Thyroid gland (tissue), 4 donors: ENCODE measurements at places on chromosomes 7 and 10. TPM values are rescaled to one million over a fixed set of nuclear protein-coding genes. Genes with fewer than 3 reads are reported as not detected.

DNA sequence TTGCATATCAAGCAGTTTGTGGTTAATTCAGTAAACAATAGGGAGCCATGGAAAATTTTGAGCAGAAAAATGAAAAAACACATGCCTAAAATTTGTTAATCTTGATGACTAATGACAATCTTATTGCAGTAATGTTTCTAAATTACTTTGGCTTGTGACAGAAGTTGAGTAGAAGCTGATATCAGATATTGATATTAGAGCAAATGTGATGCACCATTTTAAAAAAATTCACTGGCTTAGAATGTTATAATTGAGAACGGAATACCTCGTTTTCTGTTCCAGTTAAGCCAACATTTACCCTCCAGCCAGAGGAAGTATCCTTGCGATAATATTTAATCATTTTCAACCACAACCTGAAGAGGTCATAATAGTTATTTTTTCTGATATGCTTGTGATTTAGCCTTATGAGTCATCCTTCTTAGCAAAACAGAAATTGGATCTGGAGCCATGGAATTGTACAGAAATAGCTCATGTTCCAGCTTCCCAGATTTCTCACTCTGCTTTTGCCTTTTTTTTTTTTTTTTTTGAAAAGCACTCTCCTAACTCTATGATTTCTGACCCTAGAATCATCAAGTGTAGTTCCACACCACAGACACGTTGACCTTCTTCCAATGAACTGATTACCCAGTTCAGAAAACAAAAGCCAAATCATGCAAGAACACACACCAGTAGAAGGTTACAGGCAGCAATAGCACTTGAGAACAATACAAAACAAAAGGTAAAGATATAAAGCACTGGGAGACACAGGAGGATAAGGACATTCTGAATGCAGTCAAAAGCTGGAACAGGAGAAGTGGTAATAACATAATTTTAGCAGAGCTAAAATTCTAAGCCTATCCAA lies 96.8 kb upstream of the PHYHIPL start:
- no peaks in the 10 kb centered on the region for H3K27me3 ChIP-seq
- H3K4me1 ChIP-seq = no peaks in the 10 kb centered on the region
- DNase-seq = no peak
- no peak overlapping the region for H3K27ac ChIP-seq
- no peak overlapping the region for H3K4me3 ChIP-seq
- no peaks in the 10 kb centered on the region for H3K36me3 ChIP-seq

TRPV6 gene
- total RNA-seq = 0.81 TPM

- no peaks in the 10 kb centered on the region for H3K36me3 ChIP-seq
- no peak overlapping the region for H3K4me3 ChIP-seq
- no peak for DNase-seq
- H3K27ac ChIP-seq = no peak overlapping the region
These were observed 395.7 kb downstream of the THSD7A start for GRCh38 chr7:11436316-11436715.

HOXA6 gene
- total RNA-seq = 1.6 TPM

MYO1G gene
- 3.8 TPM for total RNA-seq

COX19 gene
- total RNA-seq = 14.9 TPM

- H3K4me1 ChIP-seq = peaks cover 21% of the 10 kb centered on the region
- DNase-seq = no peak
- no peaks in the 10 kb centered on the region for H3K27me3 ChIP-seq
- H3K36me3 ChIP-seq = no peaks in the 10 kb centered on the region
- H3K27ac ChIP-seq = peak overlapping the region; percentile 62
- H3K4me3 ChIP-seq = no peak overlapping the region
These were observed 65.7 kb upstream of the STRIP2 start for GRCh38 chr7:129368389-129368986.

- no peak for DNase-seq
- no peak overlapping the region for H3K4me3 ChIP-seq
- no peaks in the 10 kb centered on the region for H3K27me3 ChIP-seq
- H3K4me1 ChIP-seq = peaks cover 5% of the 10 kb centered on the region
- H3K36me3 ChIP-seq = no peaks in the 10 kb centered on the region
- H3K27ac ChIP-seq = no peak overlapping the region
These were observed 82.4 kb upstream of the TRIL start for GRCh38 chr7:29040579-29040925.

GRCh38 chr7:99030951-99031350 lies 113.0 kb downstream of the SMURF1 start:
- no peaks in the 10 kb centered on the region for H3K4me1 ChIP-seq
- no peaks in the 10 kb centered on the region for H3K27me3 ChIP-seq
- H3K27ac ChIP-seq = peak overlapping the region; percentile 58
- DNase-seq = no peak
- peaks cover 66% of the 10 kb centered on the region for H3K36me3 ChIP-seq

DLX5 gene
- total RNA-seq = 0.67 TPM

DNA sequence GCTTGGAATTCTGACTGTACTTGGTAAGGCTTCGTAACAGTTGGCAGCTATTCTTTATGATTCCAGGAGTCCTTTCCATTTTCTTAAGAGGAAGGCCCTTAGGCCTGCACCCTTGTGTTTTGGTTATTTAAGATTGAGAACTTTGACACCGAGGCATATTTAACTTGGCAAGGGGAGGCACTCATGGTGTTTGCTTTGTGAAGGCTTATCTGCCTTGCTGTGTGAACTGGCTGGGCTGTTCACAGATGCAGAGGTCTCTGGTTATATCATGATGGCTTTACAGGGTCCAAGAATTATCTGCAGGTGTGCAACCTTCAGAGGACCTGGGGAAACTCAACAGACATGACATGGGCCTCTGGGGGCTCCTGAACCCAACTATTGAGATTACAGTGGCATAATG lies 833 bp upstream of the PNLIPRP1 start:
- H3K4me3 ChIP-seq = no peak overlapping the region
- no peak overlapping the region for H3K27ac ChIP-seq
- no peak for DNase-seq
- H3K36me3 ChIP-seq = no peaks in the 10 kb centered on the region
- no peaks in the 10 kb centered on the region for H3K27me3 ChIP-seq

GRCh38 chr7:157032644-157033482 lies 22.4 kb upstream of the MNX1 start:
- no peaks in the 10 kb centered on the region for H3K4me1 ChIP-seq
- no peak for DNase-seq
- H3K4me3 ChIP-seq = no peak overlapping the region
- no peaks in the 10 kb centered on the region for H3K27me3 ChIP-seq
- no peak overlapping the region for H3K27ac ChIP-seq
- H3K36me3 ChIP-seq = no peaks in the 10 kb centered on the region

C10orf62 gene
- 1.0 TPM for total RNA-seq

DNA sequence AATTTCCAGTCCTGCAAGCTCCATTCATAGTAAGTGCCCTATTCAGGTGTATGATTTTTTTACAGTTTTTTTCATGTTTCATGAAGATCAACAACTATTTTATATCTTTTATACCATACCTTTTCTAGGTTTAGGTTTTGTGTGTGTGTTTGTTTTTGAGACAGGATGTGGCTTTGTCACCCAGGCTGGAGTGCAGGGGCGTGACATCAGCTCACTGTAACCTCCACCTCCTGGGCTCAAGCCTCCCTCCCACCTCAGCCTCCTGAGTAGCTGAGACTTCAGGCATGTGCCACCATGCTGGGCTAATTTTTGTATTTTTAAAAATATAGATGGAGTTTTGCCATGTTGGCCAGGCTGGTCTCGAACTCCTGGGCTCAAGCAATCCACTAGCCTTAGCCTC lies 35.0 kb downstream of the ARMH3 start:
- no peak overlapping the region for H3K27ac ChIP-seq
- no peaks in the 10 kb centered on the region for H3K4me1 ChIP-seq
- H3K36me3 ChIP-seq = peaks cover 15% of the 10 kb centered on the region
- no peak overlapping the region for H3K4me3 ChIP-seq
- no peak for DNase-seq
- no peaks in the 10 kb centered on the region for H3K27me3 ChIP-seq

DNA sequence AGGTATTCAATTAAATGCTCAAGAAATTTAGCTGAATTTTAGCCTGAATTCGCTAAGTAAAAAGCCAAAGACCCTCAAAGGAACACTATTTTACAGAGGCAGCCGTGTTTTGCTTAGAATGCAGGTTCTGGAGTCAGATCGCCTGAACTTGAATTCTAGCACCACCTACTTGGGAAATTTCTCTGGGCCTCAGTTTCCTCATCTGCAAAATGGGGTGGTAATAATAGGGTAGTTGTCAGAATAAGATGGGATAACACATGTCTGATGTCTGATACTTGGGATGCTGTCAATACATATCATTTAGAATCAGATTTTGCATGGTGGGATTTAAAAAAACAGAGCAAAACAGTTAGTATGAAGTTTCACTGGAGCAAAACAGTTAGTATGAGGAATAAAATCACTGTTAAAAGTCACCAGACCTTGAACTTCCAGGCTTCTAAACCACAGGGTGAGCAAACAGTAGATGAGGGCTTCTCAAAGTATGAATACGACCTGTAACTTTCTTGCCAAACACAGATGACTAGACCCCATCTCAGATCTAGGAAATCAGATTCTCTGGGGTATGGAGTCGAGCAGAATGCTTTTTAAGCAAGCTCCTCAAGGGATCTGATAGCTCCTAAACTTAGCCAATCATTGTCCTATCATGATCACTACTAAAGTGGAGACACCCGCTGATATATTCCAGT lies 75.4 kb downstream of the ATXN7L1 start:
- H3K36me3 ChIP-seq = no peaks in the 10 kb centered on the region
- no peaks in the 10 kb centered on the region for H3K27me3 ChIP-seq
- peaks cover 16% of the 10 kb centered on the region for H3K4me1 ChIP-seq
- DNase-seq = no peak

PVRIG gene
- 0.42 TPM for total RNA-seq

DNA sequence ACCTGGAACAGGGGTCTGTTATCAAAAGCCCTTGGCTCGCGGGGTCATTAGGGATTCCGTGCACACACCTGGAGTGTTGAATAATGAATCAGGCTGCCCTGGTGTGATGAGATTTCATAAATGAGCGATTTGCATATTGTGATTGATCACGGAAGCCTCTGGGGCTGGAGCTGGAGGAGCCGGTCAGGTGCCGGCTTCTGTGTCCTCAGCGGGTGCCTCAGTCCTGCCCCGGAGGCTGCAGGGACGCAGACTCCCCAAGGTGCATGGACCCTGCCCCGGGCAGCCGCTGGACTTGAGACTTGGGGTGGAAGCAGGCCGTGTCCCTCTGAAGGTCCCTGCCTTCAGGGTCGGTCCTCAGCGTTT lies 47.9 kb upstream of the ADGRA1 start:
- H3K4me1 ChIP-seq = no peaks in the 10 kb centered on the region
- H3K36me3 ChIP-seq = no peaks in the 10 kb centered on the region
- H3K27ac ChIP-seq = no peak overlapping the region
- no peaks in the 10 kb centered on the region for H3K27me3 ChIP-seq

DNA sequence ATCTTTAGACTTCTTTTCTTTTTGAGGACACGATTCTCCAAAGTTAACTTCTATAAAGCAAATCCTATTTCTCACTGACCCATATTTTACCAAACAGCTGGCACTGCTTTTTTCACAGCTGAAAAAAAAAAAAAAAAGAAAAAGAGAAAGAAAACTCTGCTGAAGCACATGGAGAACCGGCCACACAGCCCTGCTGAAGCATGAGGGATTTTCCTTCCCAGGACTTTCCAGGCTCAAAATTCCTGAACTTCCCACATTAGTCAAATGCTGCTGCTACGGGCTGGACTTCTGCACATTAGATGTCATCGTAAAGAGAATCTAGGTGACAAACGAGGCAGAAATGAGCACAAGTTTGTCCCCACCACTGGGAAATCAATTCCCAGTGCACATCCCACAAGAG lies 25.2 kb downstream of the HIPK2 start:
- H3K4me1 ChIP-seq = peaks cover 4% of the 10 kb centered on the region
- no peaks in the 10 kb centered on the region for H3K27me3 ChIP-seq
- no peak overlapping the region for H3K4me3 ChIP-seq
- no peak for DNase-seq
- H3K36me3 ChIP-seq = no peaks in the 10 kb centered on the region

- no peaks in the 10 kb centered on the region for H3K36me3 ChIP-seq
- DNase-seq = no peak
- no peaks in the 10 kb centered on the region for H3K4me1 ChIP-seq
- no peak overlapping the region for H3K4me3 ChIP-seq
- H3K27ac ChIP-seq = no peak overlapping the region
These were observed 344.7 kb downstream of the NEBL start for GRCh38 chr10:20552382-20552781.

GRCh38 chr10:132402781-132403241 lies 5.8 kb downstream of the PWWP2B start:
- DNase-seq = no peak
- H3K36me3 ChIP-seq = peaks cover 24% of the 10 kb centered on the region
- H3K4me1 ChIP-seq = peaks cover 68% of the 10 kb centered on the region
- H3K27ac ChIP-seq = no peak overlapping the region
- no peaks in the 10 kb centered on the region for H3K27me3 ChIP-seq
- no peak overlapping the region for H3K4me3 ChIP-seq

MMD2 gene
- total RNA-seq = not detected

- H3K4me3 ChIP-seq = peak overlapping the region; percentile 69
- no peak overlapping the region for H3K27ac ChIP-seq
- H3K36me3 ChIP-seq = no peaks in the 10 kb centered on the region
- peaks cover 6% of the 10 kb centered on the region for H3K4me1 ChIP-seq
These were observed 781 bp upstream of the GRM8 start for GRCh38 chr7:127253281-127254162.

- no peaks in the 10 kb centered on the region for H3K36me3 ChIP-seq
- no peaks in the 10 kb centered on the region for H3K4me1 ChIP-seq
- H3K4me3 ChIP-seq = no peak overlapping the region
- no peaks in the 10 kb centered on the region for H3K27me3 ChIP-seq
- H3K27ac ChIP-seq = no peak overlapping the region
These were observed 28.9 kb downstream of the ADAP1 start for GRCh38 chr7:925601-926000.

DNA sequence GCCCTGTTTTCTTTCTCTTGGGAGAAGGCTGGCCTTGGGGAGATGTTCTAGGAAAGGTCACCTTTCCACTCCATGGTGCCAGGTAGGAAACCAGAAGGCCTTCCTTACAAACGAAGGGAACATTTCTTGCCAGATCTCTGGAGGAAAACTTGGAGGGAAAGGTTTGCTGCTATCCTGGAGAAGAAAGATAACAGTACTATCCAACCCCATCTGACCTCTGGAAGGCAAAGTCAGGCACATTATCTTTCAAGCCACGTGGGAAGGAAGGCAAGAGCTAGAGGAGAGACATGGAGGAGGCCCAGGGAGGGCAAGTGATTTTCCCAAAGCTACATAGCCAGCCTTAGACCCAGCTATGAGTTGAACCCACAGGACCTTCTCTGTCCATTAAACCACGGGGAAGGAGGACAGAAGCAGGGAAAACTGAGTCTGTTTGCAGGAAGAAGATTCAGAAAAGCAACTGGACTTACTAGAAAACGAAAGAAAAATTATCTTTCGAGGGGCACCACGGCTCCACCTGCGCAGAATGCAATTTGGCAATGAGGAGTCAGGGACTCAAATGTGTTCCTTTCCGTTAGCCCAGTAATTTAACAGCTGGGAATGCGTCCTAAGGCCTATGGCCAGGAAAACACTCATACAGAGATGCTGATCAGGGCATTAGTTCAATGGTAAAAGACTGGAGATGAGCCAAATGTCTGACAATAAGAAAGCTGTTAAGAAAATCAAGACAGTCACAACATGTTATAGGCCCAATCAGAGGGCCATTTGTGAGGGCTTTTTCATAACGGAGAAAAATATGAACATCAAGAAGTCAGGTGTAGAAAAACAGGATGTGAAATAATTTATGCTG lies 32.0 kb upstream of the PSAP start:
- H3K4me3 ChIP-seq = no peak overlapping the region
- H3K27ac ChIP-seq = no peak overlapping the region
- H3K36me3 ChIP-seq = no peaks in the 10 kb centered on the region
- DNase-seq = no peak
- H3K27me3 ChIP-seq = no peaks in the 10 kb centered on the region
- peaks cover 8% of the 10 kb centered on the region for H3K4me1 ChIP-seq

GRCh38 chr7:125516194-125516593 lies 586.6 kb upstream of the POT1 start:
- H3K4me1 ChIP-seq = no peaks in the 10 kb centered on the region
- no peak overlapping the region for H3K27ac ChIP-seq
- no peaks in the 10 kb centered on the region for H3K36me3 ChIP-seq
- H3K27me3 ChIP-seq = no peaks in the 10 kb centered on the region
- H3K4me3 ChIP-seq = no peak overlapping the region
